ENCODE measurements at places on chromosomes 12 and 14.

- DNase-seq, result no peak
These were observed 30.5 kb downstream of the DPF3 start for GRCh38 chr14:72863216-72864006.

DNA sequence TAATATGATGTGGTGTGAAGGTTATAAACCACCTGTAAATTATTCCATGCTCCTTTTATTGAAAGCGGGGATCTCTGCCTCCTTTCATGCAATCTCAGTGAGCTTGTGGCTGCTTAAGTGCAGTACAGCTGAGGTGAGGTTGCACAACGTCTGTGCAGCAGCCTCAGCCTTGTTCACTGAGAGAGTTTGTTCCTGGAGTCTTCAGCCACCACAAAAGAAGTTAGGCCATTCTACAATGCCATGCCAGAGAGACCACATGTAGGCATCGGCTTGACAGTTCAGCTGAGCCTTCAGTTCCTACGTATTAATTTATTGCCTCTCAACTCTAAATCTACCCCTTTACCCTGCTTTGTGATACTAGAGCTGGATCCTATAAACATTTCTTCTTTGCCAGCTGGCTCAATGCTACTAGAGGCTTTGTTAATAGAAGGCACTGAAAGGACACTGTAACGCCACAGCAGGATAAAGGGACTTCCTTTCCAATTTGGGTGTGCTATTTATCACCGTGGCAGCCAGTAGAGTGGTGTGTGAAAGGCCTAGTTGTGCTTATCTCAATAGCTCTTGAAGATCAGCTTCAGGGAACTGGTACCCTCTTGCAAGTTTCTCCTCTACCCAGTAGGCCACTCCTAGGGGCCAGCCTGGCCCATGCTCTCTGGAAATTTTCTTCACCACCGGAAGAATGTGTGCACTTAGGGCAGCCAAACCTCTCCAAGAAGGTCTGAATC is 337.7 kb downstream of the IPO8 start:
- DNase-seq, result no peak

- DNase-seq, result no peak
These were observed 15.4 kb downstream of the BHLHE41 start for GRCh38 chr12:26109343-26109881.

GRCh38 chr12:70645494-70646317 is 8.5 kb upstream of the PTPRB start:
- DNase-seq, result peak; percentile 80

DNA sequence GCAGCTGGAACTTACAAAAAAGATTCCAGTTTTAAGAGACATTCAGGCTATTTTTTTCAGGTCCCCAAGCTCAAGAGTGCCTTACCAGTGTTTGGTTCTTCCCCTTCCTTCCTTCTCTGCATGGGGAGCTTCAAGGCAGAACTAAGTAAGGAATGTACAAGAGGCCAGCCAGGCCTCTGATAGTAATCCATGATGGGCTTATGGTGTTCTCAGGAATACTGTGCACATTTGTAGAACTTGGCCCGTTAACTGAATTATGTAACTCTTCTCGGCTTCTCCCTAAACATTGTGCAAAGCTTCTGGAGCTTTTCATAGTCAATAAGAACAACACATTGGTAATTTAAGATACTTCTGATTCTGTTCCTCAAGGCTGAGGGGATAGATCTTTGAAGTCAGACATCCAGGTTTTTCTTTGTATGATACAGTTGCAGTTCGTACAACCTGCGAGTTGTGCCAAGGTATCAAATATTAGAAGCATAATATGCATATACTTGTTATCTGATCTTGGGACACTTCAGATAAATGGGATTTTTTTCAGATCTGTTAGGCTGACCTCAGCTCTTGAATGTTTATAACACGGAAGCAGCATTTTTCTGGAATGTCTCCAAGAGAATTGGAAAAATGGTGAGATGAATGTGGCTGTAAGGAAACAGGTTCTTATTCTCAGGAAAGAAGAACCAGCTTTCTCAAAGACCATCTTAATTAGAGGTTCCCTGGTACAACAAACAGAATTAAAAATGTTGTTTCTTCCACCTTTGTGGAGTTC is 148.6 kb downstream of the ANO4 start:
- DNase-seq, result no peak

- no peak for DNase-seq
These were observed 1363.7 kb upstream of the TMEM132C start for GRCh38 chr12:126903027-126903876.

DNA sequence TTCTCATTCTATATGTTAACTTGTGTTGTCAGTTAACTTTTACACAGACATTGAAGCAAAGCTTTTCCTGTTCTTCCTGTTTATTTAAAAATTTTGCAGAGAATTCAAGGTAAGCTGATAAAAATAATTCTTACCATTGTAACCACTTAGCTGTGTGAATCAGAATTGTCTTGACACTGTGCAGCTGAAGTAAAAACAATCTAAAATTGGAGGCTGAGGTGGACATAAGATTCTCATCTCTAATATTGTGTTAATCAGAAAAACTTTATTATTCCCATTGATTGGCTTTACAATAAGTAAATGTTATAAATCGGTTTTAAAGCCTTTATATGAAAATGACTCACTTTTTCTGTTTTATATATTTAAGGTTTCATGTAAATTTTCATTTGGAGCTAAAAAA is 240.3 kb upstream of the PLEKHG7 start:
- no peak for DNase-seq

- DNase-seq, result no peak
These were observed 85.7 kb downstream of the DUSP16 start for GRCh38 chr12:12476857-12477531.

DNA sequence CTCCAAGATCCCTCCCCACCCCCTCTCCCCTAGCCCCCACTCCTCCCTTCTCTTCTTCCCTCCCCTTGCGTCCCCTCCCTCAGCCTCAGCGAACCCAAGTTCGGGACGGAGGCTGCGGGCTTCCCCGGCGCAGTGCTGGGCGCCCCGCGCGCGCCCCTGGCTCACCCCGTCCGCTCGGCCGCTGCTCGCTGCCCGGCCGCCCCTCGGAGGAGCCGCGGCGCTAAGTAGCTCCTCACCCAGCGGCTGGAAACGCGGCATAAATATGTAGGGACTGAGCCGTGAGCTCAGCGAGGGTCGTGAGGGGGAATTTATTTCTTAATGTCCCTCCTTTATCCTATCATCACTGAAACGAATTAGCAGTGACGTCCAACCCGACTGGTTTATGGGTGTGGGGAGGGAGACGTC is at the start of gene NOS1:
Gene NOS1, minus strand, starts transcription at position 280 of the 405 bp plus-strand sequence. CDS start 30,557 bp downstream, outside the sequence.
- no peak for DNase-seq

DNA sequence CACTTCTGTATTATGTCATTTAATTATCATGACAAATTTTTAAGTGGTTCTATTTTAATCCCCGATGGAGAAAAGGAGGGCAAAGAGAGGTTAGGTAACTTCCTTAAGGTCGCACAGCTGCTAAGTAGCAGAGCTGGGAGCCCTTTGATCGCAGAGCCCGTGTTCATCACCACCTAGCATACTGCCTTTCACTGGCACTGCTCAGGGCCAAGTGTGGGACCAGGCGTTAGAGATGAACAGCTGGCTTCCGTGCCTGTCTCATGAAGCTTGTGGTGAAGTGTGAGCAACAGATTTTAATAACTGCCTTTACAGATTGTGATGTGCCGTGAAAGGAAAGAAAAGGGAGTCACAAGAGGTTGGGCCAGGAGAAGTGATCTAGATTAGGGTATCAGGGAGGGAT is 273.6 kb downstream of the AKAP6 start:
- no peak for DNase-seq

DNA sequence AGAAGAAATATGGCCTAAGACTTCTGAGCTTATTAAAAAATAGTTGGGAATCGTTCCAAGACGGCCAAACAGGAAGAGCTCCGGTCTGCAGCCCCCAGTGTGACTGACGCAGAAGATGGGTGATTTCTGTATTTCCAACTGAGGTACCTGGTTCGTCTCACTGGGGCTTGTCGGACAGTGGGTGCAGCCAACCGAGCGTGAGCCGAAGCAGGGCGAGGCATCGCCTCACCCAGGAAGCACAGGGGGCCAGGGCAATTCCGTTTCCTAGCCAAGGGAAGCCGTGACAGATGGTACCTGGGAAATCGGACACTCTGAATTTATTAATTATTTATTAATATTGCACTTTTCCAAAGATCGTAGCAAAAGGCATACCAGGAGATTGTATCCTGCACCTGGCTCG is 857.8 kb downstream of the C12orf50 start:
- no peak for DNase-seq

- peak; percentile 47 for DNase-seq
These were observed 1.5 kb upstream of the VAMP1 start for GRCh38 chr12:6471989-6472360.

- DNase-seq, result no peak
These were observed 40.3 kb downstream of the CIT start for GRCh38 chr12:119836781-119837180.

DNA sequence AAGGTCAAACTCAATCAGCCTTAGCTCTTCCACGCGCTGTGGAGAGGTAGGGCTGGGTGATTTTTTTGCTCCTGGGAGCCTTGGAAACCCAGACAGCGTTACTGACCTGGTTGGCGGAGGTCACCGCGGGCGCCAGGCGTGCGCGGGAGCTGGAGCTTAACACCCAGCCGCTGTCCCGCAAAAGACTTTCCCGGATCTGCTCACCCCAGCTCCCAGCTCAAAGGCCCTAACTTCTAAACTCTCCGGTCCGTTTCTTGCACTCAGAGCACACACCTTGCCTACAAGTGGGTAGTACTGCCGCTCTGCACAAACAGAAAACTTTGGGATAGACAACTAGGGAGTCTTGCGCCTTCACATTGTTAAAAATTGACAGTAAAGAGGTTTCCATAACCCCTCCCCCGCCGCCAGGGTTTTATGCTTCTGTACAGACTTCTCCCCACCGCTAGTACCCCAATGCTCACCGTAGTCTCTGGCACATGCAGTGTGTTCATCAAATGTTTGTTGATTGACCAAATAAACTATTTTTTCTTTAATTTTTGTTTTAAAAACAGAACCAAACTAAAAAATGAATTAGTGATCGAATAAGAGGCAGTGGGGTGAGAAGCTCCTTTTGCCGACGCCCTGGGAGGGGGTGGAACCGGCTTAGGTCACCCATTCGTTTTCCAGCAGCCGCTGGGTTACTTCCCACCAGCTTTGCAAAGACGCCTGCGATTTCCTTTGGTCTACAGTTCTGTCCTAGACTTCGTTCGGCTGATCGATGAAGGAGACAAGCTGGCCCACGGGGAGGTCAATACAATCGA is 12.7 kb upstream of the TBX3 start:
- no peak for DNase-seq
